ENCODE measurements at places on chromosomes 11 and 22. TPM values are rescaled to one million over a fixed set of nuclear protein-coding genes. Genes with fewer than 3 reads are reported as not detected.

The HBG2 gene
- total RNA-seq: not detected

The ZFPL1 gene
- 39.3 TPM for total RNA-seq

The CRYAB gene
- 1.6 TPM for total RNA-seq

The LRRC56 gene
- total RNA-seq: 1.3 TPM

The PLEKHA7 gene
- 2.1 TPM for total RNA-seq

The SCN3B gene
- 1.7 TPM for total RNA-seq
